Ovary (tissue), 10 donors: ENCODE measurements at places on chromosomes 4 and X. TPM values are rescaled to one million over a fixed set of nuclear protein-coding genes. Genes with fewer than 3 reads are reported as not detected.

DNA sequence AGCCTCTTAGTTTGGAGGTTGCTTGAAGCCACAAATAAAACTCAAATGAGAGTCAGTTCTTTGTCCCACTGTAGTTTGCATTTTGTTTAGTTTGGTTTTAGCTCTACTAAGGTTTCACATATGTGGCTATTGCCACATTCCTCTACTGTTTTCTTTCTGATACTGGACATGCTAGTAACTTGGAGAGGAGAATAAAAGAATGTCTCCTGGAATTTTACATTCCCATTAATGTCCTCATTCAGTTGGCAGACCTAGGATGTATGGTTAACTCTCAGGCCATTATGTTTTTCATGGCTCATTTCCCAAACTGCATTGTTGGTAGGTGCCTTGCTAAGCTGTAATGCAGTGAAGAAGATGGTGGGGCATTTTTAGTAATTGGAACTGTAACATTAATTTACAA, 29.9 kb downstream of the UPRT start:
- no peaks in the 10 kb centered on the region for H3K4me1 ChIP-seq
- H3K27ac ChIP-seq: no peak overlapping the region
- no peak for DNase-seq
- no peak overlapping the region for H3K4me3 ChIP-seq
- H3K27me3 ChIP-seq: no peaks in the 10 kb centered on the region

GRCh38 chr4:48065587-48066052, 49.0 kb downstream of the NIPAL1 start:
- H3K36me3 ChIP-seq: no peaks in the 10 kb centered on the region
- no peak for DNase-seq
- no peak overlapping the region for H3K27ac ChIP-seq
- H3K4me3 ChIP-seq: no peak overlapping the region
- H3K4me1 ChIP-seq: no peaks in the 10 kb centered on the region

- H3K4me3 ChIP-seq: no peak overlapping the region
- DNase-seq: no peak
- no peak overlapping the region for H3K27ac ChIP-seq
- H3K4me1 ChIP-seq: no peaks in the 10 kb centered on the region
Observed at GRCh38 chr4:69999420-69999819, 3.7 kb downstream of the STATH start.

DNA sequence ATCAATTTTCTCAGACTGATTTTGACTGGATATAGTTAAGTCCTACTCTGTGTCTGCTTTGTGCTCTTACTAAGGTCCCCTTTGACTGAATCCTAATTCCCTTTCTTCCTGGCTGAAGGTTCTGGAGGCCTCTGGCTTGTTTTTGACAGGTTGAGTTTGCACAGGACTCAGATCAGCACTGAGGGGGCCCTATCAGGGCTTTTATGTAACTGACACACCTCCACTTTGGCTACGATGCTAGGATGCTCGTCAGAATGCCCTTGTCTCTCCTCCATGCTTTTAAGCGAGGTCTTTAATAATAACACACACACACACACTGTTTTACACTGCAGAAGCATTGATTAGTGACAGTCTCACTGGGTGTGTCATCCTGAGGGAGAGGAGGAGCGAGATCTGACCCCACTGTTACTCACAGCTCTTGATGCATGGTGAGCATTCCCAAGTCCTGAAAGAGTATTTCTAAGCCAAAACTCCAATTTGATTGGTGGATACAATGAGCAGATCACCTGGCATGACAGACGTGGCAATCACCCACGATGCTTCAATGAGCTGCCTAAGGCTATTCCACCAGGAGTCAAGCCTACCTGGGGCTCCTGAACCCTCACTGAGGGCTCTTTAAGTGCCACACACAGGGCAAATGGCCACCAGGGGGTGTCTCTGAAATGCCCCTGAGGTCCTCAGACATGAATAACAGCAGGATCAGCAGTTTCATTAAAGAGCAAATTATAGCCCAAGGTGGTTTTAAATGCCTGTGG, 130.4 kb upstream of the CPEB2 start:
- H3K4me3 ChIP-seq: no peak overlapping the region
- no peaks in the 10 kb centered on the region for H3K36me3 ChIP-seq
- no peak for DNase-seq
- no peak overlapping the region for H3K27ac ChIP-seq
- no peaks in the 10 kb centered on the region for H3K27me3 ChIP-seq

The SSX4B gene
- not detected for polyA plus RNA-seq
